Smooth muscle cell of the brain vasculature (primary cell): ENCODE measurements at places on chromosomes 1 and 21.

GRCh38 chr1:227453631-227454355 lies 109.6 kb upstream of the ZNF678 start:
- DNase-seq, result no peak

GRCh38 chr1:243883551-243883950 lies 33.5 kb upstream of the AKT3 start:
- peak; percentile 21 for DNase-seq

DNA sequence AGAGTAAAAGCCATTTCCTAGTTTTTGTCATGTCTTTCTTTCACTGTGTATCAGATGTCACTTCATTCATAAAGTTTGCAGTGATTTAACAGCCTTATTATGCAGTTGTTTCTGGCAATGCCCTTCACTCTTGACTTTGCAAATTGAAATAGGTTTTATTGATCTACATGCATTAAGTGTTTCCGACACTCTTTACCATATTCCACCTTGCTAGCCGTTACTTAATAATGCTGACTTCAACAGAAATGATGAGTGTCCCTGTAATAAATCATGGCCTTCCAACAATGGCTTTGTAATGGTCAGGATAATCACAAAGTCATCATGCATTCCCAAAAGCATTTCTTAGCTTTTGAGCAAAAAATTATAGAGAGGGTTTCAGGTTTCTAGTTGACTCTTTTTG lies 236.8 kb upstream of the FMN2 start:
- no peak for DNase-seq

DNA sequence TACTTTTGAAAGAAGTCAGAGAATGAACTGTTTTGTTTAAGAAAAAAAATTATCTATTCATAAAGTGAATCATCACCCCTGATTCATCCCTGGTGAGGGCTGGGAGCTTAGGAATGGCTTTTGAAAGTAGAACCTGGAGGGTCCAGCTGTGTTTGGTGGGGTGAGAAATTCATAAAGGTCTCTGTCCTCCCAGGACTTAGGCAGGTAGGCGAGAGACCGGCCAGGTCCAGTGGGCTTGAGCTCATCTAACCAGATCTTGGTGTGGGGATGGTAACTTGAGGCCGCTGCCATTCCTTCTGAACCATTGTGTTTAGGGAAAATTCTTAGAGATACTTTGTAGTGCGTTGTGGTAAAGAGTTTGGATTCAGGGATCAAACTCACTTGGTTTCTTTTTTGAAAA lies 156.8 kb upstream of the TNR start:
- DNase-seq, result no peak

DNA sequence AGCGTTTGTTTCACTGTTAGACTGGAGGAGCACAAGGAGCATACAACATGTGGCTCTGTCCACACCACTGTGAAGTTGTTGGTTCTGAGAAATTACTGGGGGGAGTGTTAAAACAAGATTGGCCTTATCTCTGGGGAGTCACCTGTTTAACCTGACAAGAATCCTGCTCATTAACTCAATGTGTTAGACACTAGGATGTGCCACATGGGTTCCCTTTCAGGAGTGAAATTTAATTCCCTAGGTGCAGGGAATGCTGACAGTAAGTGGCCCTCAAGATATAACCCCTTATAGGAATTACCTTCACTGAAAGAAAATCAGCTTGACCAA lies 45.8 kb upstream of the WNT2B start:
- no peak for DNase-seq

GRCh38 chr21:29288239-29288638 lies 10.5 kb upstream of the BACH1 start:
- DNase-seq, result no peak

DNA sequence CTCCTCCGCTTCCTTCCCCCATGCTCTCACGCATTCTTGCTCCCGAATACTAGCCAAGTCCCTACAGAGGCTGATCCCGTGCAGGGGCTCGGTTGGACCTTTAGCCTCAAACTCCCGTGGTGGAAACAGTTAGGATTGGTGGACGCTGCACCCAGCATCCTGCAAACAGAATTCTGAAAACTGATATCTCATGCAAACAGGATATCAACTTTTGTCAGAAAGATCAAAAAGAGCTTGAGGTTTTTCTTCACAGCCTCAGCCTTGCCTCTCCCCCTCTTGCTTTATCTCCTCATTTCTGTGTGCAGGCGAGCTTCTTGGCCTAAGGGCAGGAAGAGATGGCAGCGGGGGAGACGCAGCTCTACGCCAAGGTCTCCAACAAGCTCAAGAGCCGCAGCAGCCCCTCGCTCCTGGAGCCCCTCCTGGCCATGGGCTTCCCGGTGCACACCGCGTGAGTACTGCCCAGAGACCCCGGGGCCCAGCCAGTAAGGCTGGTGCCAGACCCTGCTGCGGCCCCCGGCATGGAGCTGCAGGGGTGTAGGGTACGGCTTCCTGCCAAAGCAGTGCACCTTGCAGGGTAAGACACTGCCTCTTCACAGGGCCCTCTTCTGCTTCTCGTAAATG lies at the start of gene UBASH3A:
Gene UBASH3A (plus strand): TSS at position 292 of the 621 bp plus-strand sequence. CDS start 44 bp downstream, at position 336.
- DNase-seq, result no peak

GRCh38 chr1:22543679-22544078 lies 19.6 kb upstream of the EPHA8 start:
- DNase-seq, result no peak

DNA sequence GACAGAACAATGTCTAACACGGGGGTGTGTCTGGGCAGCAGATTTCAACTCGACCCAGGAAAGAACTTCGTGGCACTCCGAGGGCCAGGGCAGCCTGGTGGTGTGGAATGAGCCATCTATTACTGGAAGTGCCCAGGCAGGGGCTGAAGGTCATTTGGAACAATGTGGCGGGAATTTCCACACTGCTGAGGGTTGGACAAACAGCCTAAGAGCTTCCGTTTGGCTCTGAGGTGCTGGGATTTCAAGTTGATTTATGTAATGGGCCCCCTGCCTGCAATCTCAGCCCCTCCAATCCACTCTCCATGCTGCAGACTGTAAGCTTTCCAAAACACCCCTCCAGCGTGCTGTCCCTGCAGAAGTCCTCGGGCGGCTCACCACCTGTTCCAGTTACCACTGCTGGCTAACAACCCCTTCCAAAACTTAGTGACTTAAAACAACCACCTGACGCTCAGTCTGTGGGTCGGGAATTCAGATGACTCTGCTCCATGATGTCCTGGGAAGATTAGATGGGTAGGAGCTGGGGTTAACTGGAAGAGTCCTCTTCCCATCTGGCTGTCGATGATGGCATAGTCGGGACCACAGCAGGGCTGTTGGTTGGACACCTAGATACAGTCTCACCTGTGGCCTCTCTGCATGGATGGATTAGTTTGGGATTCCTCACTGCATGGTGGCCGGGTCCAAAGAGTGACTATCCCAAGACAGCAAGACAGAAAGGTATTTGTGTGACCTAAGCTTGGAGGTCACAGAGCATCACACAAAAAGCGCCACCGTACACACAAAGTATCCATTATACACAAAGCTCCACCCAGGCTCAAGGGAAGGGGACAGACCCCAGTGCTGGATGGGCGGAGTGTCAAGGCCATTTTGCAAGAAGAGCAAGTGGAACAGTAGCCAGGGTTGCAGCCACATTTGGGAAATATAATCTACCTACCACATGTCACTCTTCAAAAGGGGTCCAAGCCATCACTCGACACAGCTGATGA lies 89.7 kb upstream of the IFFO2 start:
- DNase-seq, result no peak

DNA sequence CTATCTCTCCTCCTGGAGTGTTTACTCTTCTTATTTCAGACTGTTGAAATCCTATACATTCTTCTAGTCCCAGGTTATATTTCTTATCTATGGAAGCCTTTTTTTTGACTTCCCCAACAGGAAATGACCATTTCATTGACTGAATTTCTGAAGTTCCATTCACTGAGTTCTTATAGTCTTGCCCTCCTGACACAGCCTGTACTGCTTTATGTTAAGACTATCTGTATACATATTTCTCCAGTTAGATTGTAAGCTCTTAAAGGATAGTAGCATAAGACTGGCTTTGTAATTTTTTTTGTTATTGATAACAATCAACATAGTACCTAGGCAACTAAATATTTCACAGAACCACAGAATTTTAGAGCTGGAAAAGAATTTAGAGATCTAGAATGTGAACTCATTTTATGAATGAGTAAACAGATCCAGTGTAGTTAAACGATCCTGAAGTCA lies 14.9 kb upstream of the MACF1 start:
- DNase-seq, result no peak

DNA sequence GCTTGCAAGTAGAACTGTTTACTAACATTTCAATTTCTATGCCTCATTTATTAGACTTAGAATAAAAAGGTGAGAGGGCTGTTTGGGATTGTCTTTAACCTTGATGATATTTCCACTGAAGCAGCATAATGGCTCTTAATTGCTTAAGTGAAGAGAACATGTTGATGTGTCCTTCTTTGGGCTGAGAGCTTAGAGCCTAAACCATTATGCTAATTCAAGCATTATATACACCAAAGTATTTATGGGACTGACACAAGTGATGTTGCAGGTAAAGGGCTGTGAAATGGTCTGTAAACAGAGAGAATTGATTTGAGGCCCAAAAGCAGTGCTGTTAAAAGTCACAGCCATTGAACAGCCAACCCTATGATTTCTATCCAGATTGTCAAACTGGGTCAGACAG lies 113.9 kb downstream of the ATG4C start:
- DNase-seq, result no peak

DNA sequence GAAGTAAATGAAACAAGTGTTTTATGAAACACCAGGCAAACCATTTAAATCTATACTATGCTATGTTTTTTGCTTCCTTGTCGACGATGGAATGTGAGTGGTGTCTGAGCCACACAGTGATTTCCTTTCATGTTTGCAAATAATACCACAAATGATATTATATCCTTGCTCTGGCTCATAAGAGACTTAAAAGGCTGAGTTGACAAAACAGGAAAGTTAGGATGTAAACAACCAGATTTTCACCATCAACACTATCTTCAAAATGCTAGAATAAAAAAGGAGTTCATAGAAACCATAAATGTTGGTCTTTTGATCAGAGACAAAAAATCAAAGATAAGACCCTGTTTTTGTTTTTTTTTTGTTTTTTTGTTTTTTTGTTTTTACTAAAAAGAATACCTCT lies 17.8 kb upstream of the MAGI3 start:
- DNase-seq, result no peak

- no peak for DNase-seq
These were observed 41.5 kb downstream of the ZYG11B start for GRCh38 chr1:52767596-52768280.

GRCh38 chr21:22609802-22610201 lies 1611.6 kb downstream of the NCAM2 start:
- no peak for DNase-seq

GRCh38 chr1:58418283-58419228 lies 128.0 kb downstream of the OMA1 start:
- no peak for DNase-seq

- DNase-seq, result no peak
These were observed 4.2 kb downstream of the COX20 start for GRCh38 chr1:244839656-244840055.

DNA sequence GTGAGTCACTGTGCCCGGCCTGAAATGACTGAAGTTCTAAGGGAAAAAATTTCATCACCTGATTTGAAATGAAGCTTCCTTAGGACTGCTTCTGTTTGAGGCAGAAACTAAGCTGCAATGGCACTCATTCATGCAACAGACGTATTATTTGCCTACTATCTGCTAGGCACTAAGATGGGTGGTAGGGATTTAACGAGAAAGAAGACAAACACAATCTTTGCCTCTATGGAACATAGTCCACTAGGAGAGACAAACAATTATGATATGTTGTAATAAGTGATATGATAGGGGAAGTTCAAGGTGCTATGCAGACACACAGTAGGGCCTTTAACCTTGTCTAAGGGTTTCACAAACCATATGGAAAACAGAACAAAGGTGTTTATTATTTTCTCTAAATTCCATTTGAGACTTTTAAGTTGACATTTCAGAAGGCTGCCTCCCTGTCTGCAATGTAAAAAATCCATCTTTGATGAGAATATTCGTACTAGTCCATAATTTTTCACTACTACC lies 11.3 kb downstream of the LIX1L start:
- no peak for DNase-seq

GRCh38 chr1:174580801-174581200 lies 133.0 kb downstream of the GPR52 start:
- no peak for DNase-seq

DNA sequence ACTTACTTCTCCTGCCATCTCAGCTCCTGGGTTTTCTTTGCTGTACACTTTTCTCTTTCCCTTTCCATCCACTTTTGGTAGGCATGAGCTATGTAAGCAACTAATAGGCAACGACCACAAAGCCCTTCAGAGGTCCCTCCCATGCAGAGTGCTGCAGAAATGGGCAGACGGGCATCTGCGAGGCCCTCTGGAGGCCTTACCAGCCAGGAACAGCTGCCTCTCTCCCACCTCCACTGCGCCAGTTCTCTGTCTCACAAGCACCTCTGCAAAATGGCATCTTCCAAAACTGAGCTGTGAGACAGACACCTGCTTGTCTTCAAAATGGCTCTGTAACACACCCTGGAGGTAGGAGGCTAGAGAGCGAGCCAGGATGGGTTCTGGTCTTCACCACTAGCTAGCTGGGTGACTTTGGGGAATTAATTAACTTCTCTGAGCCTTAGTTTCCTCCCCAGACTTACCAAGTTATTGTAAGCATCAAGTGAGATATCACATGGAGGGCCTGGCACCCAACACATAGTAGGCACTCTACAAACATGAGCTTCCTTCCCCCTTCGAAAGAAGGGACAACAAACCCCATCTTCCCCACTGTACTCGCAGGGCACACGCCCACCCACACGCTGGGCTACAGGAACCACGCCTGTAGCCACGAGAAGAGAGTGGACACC lies 62.0 kb downstream of the BCAR3 start:
- no peak for DNase-seq

GRCh38 chr1:94962409-94963265 lies 35.7 kb upstream of the CNN3 start:
- no peak for DNase-seq

GRCh38 chr1:155127105-155127966 lies at the start of gene EFNA1:
Gene EFNA1, plus strand, starts transcription at chr1:155127876. Its CDS starts 102 bp downstream, at chr1:155127978.
- DNase-seq, result no peak

DNA sequence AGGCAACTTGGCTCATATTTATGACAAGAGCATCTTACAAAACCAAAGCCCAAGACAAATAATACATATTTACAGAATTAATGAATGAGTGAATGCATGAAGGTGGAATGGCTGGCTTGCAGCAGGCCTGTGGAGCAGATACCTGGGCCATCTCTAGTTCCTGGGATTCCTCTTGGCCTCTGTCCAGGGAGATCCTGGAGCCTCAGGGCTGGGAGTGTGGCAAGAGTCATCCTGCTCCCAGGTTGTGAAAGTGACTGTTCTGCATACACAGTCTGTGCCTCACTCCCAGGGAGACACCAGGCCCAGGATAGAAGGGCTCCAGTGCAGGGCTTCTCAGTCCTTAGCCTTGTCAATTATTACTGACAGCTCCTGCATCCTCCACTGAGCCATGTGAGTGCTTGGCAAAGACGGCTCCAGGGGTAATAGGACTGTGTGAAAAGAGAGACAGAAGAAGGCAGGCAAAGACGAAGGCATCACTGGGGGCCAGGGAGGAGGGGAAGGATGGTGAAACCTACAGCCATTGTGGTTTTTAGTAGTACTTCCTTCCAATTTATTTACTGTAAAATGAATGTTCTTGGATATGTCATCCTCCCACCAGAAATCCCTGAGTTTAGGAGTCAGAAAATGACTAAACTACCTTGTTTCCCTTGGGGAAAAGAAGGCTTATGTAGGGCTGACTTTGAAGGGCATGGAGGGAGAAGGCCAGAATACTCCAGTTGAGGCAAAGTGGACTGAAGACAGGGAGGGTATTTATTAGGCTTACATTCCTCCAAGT lies 14.3 kb upstream of the KPRP start:
- DNase-seq, result no peak

- DNase-seq, result no peak
These were observed 41.3 kb upstream of the FHAD1 start for GRCh38 chr1:15205586-15206346.

- peak; percentile 79 for DNase-seq
These were observed 59.8 kb upstream of the ACOT11 start for GRCh38 chr1:54488065-54488750.
